Fibroblast of villous mesenchyme (primary cell): ENCODE measurements at places on chromosomes 5 and 9. TPM values are rescaled to one million over a fixed set of nuclear protein-coding genes. Genes with fewer than 3 reads are reported as not detected.
A peak's percentile ranks its signal among the peaks of the same experiment; 100 is the strongest.

DNA sequence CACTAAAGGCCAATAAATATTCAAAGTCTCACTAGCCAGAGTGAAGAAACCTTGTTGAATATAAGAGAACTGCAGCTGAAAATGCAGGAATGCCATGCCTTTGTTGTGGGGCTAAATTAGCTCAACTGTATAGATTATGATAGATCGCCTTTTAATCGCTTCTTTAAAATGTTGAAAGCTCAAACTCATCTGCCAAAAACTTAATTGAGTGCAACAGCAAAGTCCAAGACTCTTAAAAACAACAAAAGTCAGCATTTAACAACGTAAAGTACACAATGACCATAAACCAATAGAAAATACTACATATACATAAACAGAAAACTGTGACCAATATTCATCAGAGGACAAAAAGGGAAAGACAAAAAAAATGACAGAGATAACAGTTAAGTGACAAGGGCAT is 585.0 kb upstream of the CDH6 start:
- no peak for DNase-seq

DNA sequence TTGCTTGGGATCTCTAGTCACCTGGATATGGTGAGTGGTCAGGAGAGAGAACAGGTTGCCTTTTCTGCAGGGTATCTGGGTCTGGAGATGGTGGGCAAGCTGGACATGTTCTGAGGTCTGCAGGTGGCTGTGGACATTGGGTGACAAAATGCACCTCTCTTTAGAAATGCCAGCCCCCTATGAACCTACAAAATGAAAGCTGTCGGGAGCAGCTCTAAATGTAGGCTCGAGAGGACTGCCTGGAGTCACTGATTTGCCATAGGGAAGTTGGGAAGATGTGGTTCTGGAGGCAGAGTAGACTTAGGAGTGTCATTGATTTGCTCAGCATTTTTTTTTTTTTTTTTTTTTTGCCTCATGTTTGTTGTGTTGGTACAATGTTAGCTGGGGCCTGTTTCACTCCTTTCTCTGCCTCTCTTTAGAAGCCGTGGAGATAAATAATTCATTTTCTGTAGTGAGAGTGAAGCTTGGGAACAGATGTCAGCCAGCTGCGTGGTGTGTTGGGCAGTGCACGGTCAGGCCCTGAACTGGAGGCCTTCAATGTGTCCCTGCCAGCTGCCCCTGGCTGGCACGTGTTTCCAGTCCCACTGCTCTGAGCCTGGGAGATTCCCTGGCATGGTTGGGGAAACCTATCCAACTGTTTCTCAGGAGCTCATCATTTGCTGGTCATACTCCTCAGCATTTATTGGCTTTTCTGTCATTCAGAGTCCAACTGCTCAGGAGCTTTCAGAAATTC is 5.4 kb downstream of the RGS3 start:
- DNase-seq, result no peak

DNA sequence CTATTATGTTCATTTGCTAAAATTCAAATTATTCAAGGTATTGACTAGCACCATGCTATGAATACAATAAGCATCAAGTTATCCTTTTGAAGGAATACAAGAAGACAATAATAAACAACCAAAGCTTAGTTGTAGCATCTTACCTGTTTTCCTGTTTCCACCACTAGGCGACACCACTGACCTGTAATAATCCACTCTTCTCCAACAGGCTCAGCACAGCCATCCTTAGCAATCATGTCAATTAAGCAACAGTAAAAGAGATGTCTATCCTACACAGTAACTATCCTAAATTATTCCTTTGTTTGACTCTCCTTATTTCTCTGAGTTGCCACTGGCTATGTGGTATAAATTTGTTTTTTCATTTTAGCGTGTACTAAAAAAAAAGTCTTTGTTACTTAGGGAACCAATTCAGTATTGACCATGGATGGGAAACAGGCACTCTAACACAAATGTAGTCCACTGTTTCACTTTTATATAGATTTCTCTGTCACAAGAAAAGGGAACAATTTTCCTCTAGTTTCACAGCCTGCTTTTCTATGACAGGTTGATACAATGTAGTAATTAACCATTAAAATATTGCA is 46.2 kb downstream of the PCA3 start:
- peak; percentile 74 for DNase-seq

GRCh38 chr9:100394816-100395215 is 32.1 kb upstream of the MSANTD3 start:
- DNase-seq, result peak; percentile 26

- no peak for DNase-seq
These were observed 6.4 kb upstream of the P4HA2 start for GRCh38 chr5:132233811-132234683.

DNA sequence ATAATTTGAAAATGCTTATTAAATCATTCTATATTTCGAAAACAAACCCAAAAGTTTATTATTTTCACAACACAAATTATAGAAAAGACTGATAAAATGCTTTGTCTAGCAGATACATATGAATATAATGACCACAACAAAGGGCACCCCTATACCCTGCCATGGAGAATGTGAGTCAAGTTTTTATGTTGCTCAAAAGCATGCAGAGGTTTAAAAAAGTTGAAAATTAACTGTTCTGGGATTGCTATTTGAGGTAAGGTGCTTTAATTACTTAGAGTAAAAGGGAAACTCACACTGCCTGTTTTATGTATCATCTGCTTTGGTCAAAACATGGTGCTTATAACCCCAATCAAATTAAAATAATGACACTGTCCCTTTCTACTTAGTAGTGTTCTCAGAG is 41.0 kb downstream of the MLANA start:
- no peak for DNase-seq

DNA sequence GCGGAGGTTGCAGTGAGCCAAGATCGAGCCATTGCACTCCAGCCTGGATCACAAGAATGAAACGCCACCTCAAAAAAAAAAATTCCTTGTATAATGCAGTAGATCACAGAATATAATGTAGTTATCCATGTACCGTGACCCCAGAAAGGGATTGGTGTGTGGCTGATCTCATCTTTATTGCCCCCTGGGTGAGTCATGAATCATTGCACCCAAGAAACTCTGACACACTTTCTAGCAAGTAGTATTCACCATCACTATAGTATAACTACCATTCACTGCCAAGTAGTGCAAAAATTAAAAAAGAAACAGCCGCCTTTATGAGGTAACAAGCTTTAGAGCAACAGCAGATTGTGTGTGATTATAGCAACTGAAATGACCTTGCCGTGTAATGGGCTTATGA is 23.7 kb upstream of the ANKH start:
- DNase-seq, result no peak

GRCh38 chr5:76836585-76836984 is 13.2 kb upstream of the S100Z start:
- DNase-seq, result peak; percentile 14

GRCh38 chr5:132776131-132776937 is 705 bp downstream of the SEPTIN8 start:
- DNase-seq, result peak; percentile 46

DNA sequence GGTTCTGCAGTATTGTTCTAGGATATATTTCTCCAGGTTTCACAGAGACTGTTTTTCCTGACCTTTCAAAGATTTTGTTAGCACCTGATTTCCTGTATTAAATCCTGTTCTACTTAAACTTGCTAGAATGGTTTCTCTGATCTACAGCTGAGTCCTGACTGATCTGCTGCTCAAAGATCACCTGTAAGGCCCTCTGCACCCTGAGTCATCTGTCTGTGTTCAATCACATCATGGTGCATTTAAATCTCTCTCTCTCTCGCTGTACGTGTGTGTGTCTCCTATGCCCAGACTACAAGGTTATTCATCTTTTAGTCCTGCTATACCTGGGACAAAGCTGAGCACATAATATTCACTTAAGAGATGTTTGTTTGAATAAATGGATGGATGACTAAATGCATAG is 13.3 kb upstream of the C5orf63 start:
- no peak for DNase-seq

GRCh38 chr5:61493973-61494372 is 161.9 kb downstream of the ZSWIM6 start:
- DNase-seq, result no peak

DNA sequence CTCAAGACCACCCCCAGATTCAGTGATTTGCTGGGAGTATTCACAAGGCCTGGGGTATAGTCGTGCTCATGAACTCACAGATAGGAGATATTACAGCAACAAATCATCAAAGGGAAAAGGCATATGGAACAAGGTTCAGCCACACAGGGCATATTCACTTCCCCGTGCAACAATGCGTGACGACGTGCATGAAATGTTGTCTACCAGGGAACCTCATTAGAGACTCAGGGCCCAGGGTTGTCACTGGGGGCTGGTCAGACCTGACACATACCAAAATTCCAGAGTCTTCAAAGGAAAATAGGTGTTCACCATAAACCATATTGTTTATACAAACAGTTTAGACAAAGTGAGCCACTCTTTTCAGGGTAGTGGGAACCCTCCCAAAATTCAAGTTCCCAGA is 212.4 kb downstream of the RFK start:
- DNase-seq, result no peak

DNA sequence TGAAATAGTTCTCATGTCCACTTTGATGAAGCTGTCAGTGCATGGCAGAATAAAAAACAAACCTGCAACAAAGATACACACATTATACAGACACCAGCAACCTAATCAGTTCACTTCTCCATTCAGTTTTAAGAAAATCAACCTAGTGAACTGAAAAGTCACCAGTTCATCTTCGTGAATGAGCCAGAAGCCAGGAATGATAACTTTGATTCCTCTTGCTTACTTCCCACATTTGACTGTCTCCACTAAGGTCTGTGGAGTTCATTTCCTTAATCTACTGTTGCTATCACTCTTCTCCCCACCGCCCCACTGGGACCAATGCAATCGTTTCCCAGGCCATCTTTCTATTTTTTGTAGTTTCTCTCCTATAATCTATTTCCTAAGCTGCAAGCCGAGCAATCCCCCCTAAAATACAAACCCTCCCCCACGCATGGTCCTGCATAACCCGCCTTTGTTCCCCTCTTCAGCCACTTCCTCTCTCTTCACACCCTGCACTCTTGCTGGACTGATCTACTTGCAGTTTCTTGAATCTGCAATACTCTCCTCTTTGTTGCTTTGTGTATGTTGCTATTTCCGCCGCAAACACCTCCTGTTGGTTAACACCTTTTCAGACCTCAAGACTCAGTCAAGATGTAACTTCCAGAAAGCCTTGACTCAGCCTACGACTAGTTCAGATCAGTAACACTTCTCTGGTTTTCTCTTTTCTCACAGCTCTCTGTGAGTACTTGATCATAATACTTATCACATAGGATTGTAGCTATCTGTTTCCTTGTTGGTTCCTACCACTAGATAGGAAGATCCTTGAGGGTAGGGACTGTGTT is 16.6 kb downstream of the STOM start:
- DNase-seq, result no peak

DNA sequence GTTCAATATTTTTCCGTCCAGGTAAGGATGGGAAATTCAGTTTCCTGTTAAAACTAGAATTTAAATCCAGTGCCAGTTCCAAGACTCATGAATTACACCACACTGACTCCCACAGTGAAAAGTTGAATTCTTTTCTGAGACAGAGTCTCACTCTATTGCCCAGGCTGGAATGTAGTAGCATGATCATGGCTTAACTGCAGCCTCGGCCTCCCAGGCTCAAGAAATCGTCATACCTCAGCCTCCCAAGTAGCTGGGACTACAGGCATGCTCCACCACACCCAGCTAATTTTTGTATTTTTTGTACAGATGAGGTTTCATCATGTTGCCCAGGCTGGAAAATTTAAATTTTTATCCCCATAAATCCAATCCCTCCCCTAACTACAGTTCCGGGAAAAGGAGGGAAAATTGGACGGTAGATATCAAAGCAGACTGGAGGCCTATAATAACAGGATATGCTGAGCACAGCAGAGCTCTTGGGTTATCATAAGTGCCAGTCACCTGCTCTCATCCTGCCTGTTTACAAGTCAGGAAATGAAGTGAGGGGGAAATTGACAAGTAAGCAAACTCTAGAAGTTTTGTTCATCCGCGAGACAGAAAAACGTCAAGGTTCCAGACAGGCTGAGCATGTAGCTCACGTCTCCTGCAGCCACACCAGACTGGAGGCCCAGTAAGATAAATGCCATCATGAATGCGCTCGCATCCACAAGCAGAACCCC is 105.7 kb downstream of the UGCG start:
- no peak for DNase-seq

GRCh38 chr5:77360381-77360780 is 131.7 kb downstream of the WDR41 start:
- DNase-seq, result no peak

- peak; percentile 54 for DNase-seq
These were observed 45.4 kb downstream of the PTTG1 start for GRCh38 chr5:160466889-160467554.

DNA sequence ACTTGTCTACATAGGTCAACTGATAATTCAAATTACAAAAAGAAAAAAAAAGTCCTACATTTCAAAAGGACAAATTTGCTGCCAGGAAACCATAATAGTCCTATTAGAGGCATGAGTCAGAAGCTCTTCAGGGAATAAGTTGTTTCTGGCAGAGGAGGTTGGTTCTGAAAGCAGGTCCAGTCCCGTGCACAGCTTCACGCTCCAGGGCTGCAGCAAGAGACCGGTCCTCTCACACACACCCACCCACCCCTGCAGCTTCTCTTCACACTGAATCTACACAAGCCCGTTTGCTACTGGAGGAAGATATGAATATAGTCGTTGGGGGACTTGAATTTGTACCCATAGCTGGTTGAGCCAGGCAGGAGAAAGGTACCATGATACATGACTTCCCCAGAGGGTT is 36.9 kb upstream of the SLC1A3 start:
- no peak for DNase-seq

- DNase-seq, result no peak
These were observed 11.1 kb upstream of the VPS13A start for GRCh38 chr9:77166193-77166592.

DNA sequence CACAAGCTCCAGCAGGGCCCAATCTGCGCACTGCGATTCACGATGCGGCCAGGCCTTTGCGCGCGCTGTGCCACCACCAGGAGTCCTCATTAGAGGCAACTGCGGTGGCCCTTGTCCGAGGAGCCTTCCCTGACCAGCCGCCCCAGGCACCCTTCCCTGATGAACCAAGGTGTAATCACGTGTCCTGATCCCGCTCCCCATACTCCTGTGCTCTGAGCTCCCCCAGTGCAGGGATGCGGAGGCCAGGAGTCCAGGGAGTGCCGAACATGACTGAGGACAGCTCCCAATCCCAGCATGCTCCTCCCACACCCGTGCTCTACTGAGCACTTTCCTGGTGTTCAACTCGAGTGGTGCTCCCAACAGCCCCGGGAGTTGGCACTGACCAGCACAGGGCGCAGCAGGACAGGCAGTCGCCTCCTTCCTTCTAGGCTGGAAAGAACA is 134.8 kb downstream of the ZNF354C start:
- DNase-seq, result no peak

FBP1 gene
- total RNA-seq, result not detected in 2 replicates

CCDC187 gene
- under 0.01 TPM in 2 replicates for total RNA-seq

CATSPER3 gene
- total RNA-seq, result under 0.01 TPM in 1 of 2 replicates, not detected in the other
